ENCODE measurements at places on chromosomes 7 and 10. TPM values are rescaled to one million over a fixed set of nuclear protein-coding genes. Genes with fewer than 3 reads are reported as not detected.

Gene NXPH1
- not detected for total RNA-seq

Gene PLA2G12B
- total RNA-seq, result not detected

Gene FAM20C
- 1.3 TPM for total RNA-seq

Gene CHPF2
- total RNA-seq, result 29.6 TPM

Gene NACAD
- total RNA-seq, result 0.14 TPM

Gene EVX1
- 0.25 TPM for total RNA-seq

Gene DLD
- total RNA-seq, result 74.3 TPM

Gene NYAP1
- total RNA-seq, result 0.75 TPM

Gene HABP2
- not detected for total RNA-seq

Gene CPN1
- not detected for total RNA-seq

Gene GJC3
- total RNA-seq, result 0.25 TPM

Gene ZNF735
- not detected for total RNA-seq

DNA sequence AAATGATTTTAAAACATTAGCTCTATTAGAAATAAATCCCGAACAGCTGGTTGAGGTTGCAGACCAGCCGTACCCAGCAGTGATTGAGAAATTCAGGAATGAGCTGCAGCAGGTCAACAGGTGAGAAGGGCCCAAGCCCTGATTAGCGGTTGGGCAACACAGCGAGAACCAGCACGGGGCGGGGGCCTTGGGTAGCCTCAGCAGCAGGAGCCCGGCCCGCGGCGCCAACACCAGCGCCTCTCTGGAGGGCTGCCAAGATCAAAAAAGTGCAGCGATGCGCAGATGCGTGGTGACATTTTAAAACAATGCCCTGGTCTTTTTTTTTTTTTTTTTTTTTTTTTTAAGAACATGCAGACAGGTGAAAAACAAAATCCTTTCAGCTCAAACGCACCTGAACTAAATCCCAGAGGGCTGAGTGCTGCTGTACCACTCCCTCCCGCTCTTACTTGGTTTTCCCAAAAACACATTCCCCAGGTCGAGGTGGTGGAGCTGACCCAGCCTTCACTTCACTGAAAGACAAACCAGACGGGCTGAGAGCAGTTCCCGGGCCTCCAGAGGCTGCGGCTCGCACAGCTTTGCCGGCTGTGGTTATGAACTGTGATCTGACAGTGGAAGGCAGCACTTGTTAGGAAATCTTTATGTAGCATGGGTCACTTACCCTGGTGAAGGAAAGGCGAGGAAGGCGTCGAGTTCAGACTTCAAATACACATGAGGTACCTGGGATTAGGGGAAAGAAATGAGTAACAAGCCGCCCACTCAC is 579.4 kb downstream of the SDK1 start:
- DNase-seq, result no peak

GRCh38 chr7:157782041-157782440 is 445.2 kb downstream of the DNAJB6 start:
- DNase-seq, result no peak

- DNase-seq, result no peak
Observed at GRCh38 chr7:152859781-152860191, 100.2 kb downstream of the ACTR3B start.

- no peak for DNase-seq
Observed at GRCh38 chr7:108419961-108420908, 36.0 kb downstream of the NRCAM start.

DNA sequence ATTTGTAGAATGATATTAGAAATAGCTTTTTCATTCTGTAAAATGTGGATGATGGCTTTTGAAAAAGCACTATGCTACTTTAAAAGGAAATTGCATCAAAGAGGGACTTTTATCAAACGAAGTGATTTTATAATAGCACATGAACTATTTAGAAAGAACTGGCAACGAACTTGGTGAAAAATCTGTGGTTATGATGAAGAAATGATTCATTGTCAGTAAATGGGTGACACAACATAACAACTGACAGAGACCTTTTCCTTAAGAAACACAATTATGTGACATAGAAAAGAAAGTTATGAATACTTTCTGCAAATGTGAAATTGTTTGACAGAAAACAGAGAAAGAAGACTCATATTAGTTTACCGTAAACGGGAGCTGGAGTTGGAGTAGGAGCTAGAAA is 60.7 kb upstream of the LAMB4 start:
- DNase-seq, result no peak

DNA sequence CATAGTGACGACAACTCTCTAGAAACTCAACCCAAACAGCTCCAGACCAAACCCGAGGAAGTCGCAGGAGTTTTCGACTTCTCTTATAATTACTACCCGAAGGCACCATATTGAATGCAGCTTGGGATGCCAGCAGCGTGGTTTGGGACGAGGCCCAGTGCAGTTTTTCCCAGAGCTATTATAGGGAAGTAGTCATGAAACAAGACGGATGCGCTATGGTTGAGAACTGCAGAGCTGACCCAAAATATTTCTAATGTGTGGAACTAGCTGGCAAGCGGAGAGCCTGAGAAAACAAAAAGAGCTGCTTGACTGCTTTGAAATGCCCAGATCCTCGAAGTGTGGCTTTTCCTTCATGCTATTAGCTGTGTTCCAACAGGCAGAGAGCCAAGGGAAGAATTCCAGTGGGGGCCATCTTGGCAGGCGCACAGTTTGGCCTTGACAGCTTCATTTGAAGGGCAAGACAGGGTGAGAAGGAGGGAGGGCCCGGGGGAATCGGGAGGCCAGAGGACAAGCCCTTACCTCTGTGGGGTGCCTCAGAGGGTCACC is 122.7 kb downstream of the CUL2 start:
- no peak for DNase-seq

DNA sequence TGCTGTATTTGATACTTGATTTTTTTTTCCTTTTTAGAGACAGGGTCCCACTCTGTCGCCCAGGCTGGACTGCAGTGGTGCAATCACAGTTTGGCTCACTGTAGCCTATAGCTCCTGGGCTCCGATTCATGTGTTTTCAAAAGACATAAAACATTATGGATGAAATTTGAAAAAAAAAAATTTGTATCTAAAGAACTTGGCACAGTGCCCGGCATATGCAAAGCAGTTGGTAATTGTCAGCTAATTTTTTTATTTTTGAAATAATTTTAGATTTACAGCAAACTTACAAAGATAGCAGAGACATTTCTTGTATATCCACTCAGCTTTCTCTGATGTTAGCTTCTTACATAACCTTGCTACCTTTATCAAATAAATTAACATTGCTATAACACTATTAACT is 20.3 kb upstream of the SAMD8 start:
- no peak for DNase-seq

DNA sequence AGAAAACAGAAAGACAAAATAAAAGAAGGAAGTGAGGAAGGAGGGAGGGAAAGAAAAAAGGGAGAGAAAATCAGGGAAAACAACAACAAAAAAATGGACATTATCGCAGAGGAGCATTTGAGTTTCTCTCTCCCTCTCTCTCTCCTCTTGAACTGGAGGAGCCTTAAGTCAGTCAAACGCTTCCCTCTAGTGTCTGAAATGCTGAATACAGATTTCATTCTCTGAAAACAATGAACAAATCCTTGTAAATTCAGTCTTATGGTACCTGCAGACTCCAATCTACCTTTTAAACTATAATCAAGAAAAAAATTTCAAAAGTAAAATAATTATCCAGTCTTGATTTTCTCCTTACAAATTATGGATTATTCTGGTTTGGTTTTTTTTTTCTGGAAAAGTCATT is 89.2 kb upstream of the PFKP start:
- no peak for DNase-seq

DNA sequence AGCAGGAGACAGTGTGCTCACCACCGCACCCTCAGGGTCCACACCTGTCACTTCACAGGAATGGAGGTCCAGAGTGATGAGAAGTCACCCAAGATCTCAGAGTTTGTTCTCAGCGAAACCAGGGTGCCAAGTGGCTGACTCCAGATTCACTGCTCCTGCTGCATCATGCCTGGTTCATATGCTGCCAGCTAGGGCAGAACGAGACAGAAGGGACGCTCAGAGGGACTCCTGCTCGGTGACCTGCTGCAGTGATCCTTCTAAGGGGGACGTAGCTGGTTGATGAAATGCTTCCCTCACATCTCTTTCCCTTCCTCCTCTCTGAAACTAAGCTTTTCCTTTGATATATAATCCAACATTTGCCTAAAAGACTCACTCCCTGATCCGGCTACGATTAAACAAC is 248.5 kb downstream of the SFMBT2 start:
- DNase-seq, result no peak

DNA sequence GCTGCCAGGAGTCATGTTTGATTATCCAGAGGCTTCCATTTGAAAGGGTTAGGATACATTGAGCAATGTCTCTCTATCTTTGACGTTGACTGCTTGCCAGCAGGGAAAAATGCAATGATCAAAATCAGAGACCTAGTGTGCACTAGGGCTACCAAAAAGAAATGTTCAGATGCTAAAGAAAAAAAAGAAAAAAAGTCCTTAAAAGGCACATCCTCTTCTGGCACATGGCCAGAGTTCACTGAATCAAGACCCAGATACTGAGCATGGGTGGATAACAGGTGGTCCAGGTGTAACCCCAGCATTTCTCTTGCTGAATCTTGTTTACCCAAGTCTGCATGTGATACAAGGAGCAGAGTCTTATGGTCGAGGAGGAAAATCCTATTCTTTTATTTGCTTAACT is 899.3 kb downstream of the SORCS3 start:
- DNase-seq, result no peak

DNA sequence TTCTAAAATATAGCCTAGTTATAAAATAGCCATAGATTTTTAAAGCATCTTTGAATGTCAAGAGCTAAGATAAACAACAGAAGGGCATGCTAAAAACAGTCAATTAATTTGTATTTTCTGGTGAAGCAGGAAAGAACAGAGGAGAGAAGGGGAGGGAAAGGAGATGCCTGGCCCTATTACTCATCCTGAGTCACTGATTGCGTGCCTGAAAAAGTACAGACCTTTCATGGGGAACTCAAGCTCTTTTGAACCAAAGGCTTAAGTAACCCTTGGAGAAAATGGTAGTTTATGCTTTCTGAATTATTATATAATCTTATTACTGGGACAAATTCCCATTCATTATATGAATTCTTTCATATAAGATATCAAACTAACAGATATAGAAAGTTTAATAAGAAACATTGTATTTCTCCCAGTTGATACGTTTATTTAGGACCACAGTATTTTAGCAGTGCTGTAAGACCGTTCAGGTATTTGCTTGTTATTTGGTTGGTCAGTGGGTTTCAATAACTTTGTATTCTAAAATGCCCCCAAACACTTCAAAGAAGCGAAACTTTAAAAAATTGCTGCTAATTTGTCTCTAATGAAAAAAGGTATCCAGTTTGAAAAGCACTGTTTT is 151.3 kb downstream of the HGF start:
- no peak for DNase-seq

DNA sequence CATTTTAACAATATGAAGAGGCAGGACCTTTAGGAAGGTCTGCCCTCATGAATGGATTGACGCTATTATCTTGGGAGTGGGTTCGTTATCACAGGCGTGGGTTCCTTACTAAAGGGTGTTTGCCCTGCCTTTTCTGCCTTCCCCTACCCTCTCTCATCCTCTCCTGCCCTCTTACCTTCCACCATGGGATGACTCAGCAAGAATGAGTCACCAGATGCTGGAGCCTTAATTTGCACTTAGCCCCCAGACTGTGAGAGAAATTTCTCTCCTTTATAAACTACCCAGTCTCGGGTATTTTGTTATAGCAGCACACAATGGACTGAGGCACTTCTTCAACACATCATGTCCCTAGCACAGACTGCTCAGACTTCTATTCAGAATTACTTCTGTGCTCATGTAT is 31.4 kb upstream of the ZNF32 start:
- DNase-seq, result no peak

- DNase-seq, result no peak
Observed at GRCh38 chr10:35063837-35064454, 26.2 kb downstream of the CUL2 start.

DNA sequence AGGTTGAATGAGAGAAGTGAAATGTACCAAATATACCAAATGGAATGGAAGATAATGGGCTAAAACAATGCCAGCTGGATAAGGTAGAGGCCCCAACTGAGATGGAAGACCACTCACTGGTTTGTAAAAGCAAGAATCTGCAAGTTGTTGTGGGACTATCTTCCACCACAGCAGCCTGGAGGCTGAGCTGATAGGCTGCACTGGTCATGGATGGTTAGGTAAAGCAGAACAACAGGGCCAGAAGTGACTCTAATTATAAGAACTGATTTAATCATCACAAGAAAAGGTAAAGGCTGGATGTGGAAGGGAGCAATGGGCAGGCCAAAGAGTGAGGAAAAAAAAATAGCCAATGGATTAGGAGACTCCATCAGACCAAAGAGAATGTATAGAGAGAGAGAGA is 11.8 kb downstream of the TFEC start:
- no peak for DNase-seq

DNA sequence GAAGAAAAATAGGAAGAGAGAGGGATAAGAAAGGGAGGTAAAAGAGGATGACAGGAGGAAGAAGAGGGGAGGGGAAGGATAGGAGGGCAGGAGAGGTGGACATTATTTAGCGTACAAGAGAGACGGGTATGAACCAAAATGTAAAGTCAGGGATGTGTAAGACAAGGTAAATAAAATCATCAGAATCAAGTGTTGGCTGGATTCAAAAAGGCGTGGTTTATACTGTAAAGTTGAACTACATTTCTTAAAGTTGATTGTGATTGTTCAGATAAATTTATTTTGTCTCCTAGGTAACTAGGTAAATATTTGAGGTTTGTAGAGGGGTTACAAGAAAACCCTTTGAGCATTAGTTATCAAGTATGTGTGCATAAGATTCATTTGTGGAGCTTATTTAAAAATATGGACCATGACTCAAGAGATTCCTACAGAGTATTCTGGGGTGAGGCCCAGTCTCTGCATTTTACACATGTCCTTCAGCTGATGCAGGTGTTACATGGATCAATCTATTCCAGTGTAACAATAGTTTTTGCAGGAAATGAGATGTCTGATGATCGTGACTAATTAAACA is 512.1 kb upstream of the MBL2 start:
- DNase-seq, result no peak

GRCh38 chr10:102405632-102406031 is 10.1 kb downstream of the NFKB2 start:
- DNase-seq, result no peak

- no peak for DNase-seq
Observed at GRCh38 chr7:149355390-149356048, 93.5 kb downstream of the ZNF783 start.

DNA sequence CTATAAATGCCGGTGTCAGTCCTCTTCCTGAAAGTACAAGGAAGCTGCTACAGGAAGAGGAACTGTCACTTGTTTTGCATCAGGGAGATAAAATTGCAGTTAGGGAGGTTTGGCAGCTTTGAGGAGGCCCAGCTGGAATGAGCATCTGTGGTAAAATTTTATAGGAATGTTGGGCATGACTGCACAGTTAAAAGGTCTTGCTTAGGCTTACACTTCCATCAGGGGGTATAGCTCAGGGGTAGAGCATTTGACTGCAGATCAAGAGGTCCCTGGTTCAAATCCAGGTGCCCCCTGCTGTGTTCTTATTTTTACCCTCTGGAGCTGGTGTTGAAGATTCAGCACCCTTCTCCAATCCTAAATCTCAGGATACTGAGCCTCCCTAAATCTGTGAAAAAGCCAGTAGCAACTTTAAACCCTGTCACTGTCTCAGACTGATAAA is 65.9 kb downstream of the ZNF467 start:
- DNase-seq, result no peak

GRCh38 chr10:115572740-115573455 is 479.7 kb downstream of the ATRNL1 start:
- DNase-seq, result no peak
